ENCODE measurements at places on chromosomes 11 and 22.

DNA sequence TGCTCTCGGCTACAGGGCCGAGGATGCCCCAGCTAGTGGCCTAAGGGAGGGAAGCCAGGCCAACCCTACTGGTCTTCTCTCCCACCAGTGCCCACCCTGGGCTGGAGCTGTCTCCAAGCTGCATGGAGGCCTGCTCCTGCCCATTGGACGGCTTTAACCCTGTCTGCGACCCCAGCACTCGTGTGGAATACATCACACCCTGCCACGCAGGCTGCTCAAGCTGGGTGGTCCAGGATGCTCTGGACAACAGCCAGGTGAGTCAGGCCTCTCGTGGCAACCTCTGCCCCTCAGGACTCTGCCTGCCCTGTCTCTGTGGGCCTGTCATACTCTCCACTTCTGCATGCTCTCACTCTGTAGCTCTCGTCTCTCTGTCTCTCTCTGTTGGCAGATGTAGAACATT lies 44.1 kb upstream of the TPBGL start:
- DNase-seq: no peak

DNA sequence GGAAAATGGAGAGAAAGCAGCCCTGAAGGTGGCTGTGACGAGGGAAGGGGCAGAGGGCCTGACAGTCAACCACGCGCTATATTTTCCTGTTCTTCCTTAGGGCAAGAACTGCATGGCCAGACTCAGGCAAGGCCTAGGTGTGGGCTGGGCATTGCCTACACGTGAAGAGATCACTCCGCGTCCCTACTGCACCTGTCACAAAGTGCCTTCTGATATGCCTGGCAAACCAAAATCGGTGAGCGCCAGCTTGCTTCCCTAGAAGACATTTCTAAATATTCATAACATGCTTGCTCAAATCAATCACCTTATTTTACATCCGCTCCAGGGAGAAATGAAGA lies 6.3 kb downstream of the TMEM121B start:
- DNase-seq: no peak

DNA sequence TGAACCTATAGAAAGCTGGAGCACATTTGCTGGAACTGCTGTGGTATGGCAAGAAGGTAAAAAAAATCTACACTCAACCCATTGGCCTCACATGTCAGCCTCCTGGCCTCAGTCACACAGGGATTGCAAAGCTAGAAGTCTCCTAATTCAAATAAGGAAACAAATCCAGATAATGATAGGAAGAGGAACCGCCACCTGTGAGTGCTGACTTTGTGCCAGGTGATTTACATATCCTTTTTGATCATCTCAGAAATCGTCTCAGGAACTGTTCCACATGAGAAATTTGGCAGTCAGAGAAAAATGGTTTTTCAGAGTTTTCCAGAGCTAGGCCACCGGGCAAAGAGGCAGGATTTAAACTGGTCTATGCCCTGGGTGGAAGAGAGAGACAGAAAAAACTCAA lies 986 bp downstream of the NLRP10 start:
- DNase-seq: no peak

DNA sequence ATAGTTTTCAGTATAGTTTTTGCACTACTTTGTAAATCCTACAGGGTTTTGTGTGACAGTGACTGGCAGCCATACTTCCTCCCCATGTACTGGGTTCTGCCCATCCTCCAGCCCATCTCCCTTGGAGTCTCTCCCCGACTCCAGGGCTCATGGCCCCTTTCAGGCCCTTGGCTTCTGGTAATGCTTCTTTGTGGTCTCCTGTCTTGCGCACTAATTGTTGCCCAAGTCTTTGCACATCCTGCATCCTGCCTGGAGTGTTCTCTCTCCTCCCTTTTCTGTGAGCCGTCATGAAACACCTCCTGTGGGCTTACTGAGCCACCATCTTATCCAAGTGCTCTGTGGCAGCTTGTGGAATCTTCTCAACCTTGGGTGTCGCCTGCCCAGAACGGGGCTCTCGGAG lies 11.4 kb upstream of the KCNQ1OT1 start:
- DNase-seq: no peak

GRCh38 chr11:14248580-14248981 lies 110.4 kb downstream of the RRAS2 start:
- DNase-seq: no peak

GRCh38 chr11:19420868-19421533 lies 180.3 kb upstream of the E2F8 start:
- no peak for DNase-seq

DNA sequence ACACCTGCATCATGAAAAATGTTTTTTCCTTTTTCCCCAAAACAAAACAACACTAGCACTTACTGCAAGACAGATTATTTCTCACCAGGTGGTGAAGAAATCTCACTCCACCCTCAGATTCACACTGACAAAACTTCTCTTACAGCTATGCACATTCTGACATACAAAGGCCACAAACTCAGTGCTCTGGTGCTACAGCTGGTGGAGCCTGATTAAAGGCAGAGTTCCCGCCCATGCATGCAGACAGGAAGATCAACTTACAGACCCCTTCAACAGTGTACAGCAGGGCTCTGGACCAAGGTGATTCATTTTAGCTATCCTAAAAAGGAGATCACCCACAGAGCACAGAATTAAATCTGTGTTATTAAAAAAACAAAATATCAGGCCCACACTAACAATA lies 112.6 kb downstream of the CADM1 start:
- DNase-seq: no peak

GRCh38 chr11:27497284-27497866 lies 9.2 kb downstream of the LIN7C start:
- DNase-seq: no peak

DNA sequence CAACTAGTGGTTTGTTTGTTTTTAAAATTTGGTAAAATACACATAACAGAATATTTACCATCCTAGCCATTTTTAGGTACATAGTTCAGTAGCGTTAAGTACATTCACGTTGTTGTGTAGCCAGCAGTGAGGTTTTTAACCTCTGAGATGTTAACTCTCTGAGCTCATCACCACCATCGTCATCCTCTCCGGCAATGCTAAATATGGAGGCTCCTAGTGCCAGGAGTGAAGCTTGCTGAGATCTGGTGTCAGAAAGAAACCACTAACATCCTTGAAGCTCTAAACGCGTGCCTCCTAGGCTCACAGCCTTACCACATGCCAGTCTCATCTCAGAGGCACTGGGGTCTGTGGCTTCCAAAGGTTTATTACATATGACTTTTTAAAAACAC lies 330.2 kb upstream of the B3GAT1 start:
- no peak for DNase-seq

DNA sequence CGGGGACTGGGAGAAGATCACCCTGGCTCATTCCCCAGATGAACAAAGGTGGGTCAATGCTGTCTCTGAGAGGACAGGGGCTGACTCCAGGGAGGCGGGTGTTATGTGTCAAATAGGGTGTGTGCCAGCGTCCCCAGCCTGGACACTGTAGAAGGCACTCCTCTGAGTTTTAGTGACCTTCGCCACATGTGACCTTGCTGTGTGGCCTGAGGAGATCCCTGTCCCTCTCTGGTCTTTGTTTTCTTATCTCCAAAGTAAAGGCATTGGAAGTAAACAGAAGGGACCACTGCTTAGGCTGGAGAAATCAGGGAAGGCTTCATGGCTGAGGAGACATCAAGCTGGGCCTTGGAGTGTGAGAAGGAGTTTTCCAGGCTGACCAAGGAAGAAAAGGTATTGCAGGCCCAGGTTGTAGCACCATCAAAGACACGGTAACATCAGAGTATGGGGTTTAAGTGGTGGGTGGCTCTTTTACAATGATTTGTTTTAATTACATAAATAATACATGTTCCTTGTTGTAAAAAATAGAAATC lies 74.4 kb downstream of the TP53I11 start:
- DNase-seq: no peak

- DNase-seq: no peak
Observed at GRCh38 chr22:38214302-38215056, 12.7 kb downstream of the MAFF start.
